NCI-H187 (cell line): ENCODE measurements at places on chromosomes 1 and 21.

DNA sequence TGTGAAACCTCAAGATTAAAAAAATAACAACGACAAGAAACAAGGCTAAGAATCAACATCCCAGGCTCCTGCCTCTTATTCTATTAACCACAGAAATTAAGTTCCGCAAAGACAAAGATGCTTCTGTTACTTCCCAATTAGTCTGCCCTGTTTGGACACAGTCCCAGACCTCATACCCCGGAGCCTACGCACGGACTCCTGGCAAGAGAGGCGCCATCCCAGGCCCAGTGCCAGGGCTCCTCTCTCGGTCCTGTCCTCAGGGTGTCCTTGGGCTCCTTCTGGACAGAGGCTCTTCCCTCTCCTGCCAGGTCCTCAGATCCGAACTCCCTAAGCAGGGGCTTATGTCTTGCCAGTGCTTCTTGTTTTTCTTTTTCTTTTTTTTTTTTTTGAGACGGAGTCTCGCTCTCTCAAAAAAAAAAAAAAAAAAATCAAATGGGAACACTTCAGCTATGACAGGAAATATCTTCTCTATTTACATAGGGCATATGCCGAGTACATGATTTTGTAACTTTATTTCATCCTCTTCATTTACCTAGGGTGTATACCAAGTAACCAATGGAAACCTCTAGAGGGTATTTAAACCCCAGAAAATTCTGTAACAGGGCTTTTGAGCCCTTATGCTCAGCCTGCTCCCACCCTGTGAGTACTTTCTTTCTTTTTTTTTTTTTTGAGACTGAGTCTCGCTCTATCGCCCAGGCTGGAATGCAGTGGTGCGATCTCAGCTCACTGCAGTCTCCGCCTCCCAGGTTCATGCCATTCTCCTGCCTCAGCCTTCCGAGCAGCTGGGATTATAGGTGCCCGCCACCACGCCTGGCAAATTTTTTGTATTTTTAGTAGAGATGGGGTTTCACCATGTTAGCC is 11.7 kb upstream of the ENO1 start:
- DNase-seq, result no peak

- no peak for DNase-seq
These were observed 50.3 kb downstream of the FCER1A start for GRCh38 chr1:159352436-159352835.

- DNase-seq, result no peak
These were observed 8.3 kb upstream of the MAP3K21 start for GRCh38 chr1:233319272-233319671.

- no peak for DNase-seq
These were observed 37.4 kb upstream of the SLC30A1 start for GRCh38 chr1:211616231-211616964.

DNA sequence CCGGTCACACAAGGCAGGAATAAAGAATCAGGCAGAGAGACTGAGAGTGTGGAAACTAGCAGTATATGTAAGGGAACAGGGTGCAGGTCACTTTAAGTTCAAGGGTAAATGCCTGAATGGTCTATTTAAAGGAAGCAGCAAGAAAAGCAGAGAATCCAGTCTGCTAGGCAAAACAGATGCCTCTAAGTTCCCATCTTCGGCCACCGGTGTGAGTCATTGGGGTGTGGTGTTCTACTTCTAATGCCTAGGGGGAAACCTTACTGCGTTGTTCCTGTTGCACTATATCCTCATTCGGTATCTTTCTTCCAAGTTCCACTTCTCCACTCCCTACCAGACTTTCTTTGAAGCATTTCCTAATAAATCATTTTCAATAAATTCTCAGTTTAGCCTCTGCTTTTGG is 259.9 kb downstream of the HHIPL2 start:
- no peak for DNase-seq

- no peak for DNase-seq
These were observed 14.4 kb upstream of the DIPK1A start for GRCh38 chr1:92975551-92976232.
